ENCODE measurements at places on chromosomes 7 and 10.
A peak's percentile ranks its signal among the peaks of the same experiment; 100 is the strongest.

- no peak for DNase-seq
These were observed 21.8 kb upstream of the ZMIZ1 start for GRCh38 chr10:79046741-79047583.

GRCh38 chr10:129525401-129525801, 58.4 kb downstream of the MGMT start:
- peak; percentile 66 for DNase-seq

- no peak for DNase-seq
These were observed 327.2 kb downstream of the GALNT17 start for GRCh38 chr7:71459132-71459531.

DNA sequence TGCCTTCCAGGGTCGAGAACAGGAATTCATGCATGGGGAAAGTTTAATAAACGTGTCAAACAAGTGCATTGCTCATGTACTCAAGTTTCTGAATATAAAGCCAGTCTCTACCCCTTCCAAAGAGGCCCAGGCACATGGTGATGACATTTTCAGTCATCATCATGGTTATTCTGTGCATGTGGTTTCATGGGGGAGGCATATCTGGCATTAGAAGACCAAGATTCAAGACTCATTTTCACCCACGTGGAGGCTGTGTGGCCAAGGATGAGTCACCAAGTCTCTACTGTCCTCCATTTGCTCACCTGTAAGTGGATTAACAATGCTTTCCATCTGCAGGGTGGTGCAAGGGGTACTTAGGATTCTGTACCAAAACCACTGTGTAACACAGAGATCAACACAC, 34.0 kb upstream of the CNPY1 start:
- no peak for DNase-seq

- DNase-seq, result peak; percentile 39
These were observed 20.3 kb upstream of the SAR1A start for GRCh38 chr10:70190581-70190980.

- no peak for DNase-seq
These were observed 8.6 kb downstream of the LIPA start for GRCh38 chr10:89242840-89243568.

- DNase-seq, result no peak
These were observed 140.2 kb downstream of the PRKG1 start for GRCh38 chr10:51214207-51215196.

- no peak for DNase-seq
These were observed 12.4 kb downstream of the NMT2 start for GRCh38 chr10:15155978-15156656.

DNA sequence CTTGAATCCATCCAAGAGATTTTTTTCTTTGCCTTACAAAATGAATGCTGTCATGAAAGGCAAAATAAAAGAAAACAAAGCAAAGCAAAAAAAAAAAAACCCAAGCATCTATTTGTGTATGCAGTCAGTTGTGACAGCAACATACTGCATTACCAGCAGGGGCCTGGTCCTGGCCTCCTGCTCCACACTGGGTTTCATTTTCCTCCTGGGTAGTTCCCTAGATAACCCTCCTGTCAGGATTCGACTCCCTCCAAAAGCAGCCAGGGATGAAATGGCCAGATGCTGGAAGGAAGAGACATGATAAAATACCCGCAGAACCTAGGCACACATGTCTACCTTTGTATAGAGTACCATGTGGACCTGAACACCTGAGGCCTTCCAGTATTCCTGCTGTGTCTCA, 148.6 kb downstream of the NRCAM start:
- DNase-seq, result no peak

GRCh38 chr10:71473671-71474599, 77.2 kb downstream of the CDH23 start:
- DNase-seq, result no peak

DNA sequence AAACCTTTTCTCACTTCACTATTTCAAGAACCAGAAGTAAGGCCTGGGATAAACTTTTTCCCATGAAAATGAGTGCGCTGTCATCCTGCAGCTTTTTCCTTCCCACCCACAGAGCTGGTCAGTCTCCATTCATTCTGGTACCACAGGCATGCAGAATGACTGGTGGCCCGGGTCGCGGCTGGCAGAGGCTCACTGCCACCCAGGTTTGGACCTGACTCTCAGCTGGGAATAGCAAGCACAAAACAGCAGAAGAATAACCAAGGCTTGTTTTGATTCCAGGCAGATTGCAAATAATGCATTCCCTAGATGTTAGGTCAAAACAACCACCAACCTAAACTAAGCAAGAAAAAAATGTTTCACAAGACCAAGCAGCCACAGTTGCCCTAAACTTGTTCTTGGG, 190.5 kb upstream of the NRP1 start:
- peak; percentile 71 for DNase-seq

- no peak for DNase-seq
These were observed 3.5 kb downstream of the PRR15 start for GRCh38 chr7:29567174-29567573.

- DNase-seq, result no peak
These were observed 2.5 kb downstream of the PRR15 start for GRCh38 chr7:29565982-29566746.

DNA sequence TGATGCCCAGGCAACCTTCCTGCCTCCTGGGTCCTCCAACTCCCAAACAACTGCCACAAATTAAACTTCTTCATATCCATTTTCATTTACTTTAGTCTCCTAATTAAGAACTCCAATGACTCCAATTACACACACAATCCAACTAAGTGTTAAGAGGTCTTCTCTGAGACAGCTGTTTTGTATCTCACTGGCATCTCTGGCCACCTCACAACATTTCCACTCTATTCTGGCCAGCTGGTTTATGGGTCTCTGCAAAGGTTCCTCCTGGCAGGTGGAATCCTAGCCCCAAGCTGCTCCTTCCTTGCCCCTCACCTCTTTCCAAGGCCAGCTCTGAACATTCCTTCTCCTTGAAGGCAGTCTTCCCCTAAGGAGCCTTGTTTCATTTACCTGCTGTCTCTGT, 123.1 kb upstream of the HPS1 start:
- DNase-seq, result no peak

GRCh38 chr10:82361256-82361655, 486.3 kb downstream of the NRG3 start:
- DNase-seq, result no peak

GRCh38 chr10:1063232-1063865, 7.2 kb downstream of the WDR37 start:
- DNase-seq, result no peak

- no peak for DNase-seq
These were observed 23.8 kb downstream of the DIP2C start for GRCh38 chr10:665579-666091.

- DNase-seq, result no peak
These were observed 76.3 kb upstream of the CUX1 start for GRCh38 chr7:101740981-101741725.

GRCh38 chr10:28711041-28711440, 33.7 kb downstream of the BAMBI start:
- DNase-seq, result no peak
